ENCODE measurements at places on chromosomes 3 and 15.

DNA sequence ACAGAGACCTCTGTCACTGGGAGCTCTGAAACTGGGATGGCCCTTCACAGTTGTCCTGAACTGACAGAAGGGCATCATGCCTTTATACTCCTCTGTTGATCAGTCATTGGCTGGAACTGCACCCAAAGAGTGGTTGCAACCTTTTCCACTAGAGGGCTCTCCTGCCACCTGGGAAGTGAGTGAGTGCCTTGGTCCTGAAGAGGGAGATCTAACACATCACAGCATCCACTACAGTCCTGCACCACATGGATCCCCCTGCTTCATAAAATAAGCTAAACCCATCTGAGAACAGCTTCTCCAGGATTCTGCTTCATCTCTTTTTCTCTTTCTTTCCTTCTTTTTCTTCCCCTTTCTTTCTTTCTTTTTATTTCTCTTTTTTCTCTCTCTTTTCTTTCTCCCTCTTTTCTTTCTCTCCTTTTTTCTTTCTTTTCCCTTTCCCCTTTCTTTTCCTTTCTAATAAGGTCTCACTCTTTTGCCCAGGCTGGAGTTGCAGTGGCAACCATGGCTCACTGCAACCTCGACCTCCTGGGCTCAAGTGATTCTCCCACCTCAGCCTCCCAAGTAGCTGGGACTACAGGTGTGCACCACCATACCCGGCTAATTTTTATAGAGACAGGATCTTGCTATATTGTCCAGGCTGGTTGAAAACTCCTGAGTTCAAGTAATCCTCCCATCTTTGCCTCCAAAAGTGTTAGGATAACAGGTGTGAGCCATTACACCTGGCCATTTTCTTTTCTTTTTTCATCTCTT lies 42.8 kb upstream of the RAF1 start:
- no peak for DNase-seq

DNA sequence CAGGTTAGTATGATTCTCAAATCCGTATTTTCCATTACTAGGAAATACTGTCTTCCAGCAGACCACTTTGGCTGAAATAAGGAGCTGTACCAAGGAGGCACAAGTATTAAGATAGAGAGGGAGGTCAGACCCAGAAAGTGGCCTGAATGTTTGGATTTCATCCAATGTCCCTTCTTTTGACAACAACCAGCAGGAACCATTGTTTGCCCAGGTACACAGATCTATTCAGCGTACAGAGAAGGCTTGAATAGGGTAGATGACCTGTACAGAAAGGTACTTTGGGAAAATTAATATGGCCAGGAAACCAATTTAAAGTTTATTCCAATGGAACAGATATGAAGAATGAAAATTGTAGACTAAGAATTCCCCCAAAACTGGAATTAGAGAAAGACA lies 12.6 kb downstream of the MTHFS start:
- no peak for DNase-seq

DNA sequence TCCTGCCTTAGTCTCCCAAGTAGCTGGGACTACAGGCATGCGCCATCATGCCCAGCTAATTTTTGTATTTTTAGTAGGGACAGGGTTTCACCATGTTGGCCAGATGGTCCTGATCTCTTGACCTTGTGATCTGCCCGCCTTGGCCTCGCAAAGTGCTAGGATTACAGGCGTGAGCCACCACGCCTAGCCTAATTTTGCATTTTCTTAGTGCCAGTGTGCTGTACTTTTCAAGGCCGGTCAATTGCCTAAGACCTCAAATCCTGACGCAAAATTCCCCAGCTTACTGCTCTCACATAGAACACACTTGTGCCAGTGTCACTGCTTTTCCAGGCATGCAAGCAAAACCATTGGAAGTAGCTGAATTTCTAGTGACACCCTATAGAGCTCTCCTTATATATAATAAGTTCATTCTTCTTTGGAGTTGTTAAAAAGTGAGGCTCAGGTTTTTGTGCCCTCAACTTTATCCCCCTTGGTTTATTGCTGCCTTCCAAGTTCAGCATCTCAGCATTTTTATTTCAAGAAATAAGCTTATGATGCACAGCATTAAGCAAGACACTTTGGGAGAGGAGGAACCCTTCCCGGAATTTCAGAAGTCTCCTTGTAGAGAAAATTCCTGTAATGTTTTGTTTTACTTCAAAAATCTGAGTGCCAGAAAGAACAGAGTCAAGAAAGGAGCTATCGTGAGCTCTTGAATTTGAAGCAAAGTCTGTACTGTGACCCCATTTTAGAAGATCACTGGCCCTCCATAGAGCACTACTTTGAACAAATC lies 93.2 kb downstream of the FILIP1L start:
- no peak for DNase-seq

GRCh38 chr3:64264501-64265109 lies 39.3 kb upstream of the PRICKLE2 start:
- no peak for DNase-seq

DNA sequence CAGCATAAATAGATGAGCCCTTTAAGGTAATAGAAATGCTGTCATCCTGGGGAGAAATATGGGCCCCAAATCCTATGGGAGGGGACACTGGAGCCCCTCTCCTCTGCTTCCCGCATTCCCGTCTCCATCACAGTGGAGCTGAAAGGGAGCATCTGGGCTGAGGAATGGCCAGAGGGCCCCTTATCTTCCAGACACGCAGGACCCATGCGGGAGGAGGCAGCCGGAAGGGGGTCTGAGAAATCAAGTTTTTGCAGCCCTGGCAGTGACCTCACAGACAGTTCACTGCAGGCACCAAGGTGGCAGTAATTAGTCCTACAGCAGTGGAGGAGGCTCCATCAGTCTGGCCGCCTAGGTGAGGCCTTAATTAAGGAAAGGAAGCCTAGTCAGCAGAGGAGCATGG lies 80.2 kb downstream of the RAB11A start:
- DNase-seq, result no peak

GRCh38 chr3:112514527-112515128 lies 15.4 kb upstream of the BTLA start:
- no peak for DNase-seq

DNA sequence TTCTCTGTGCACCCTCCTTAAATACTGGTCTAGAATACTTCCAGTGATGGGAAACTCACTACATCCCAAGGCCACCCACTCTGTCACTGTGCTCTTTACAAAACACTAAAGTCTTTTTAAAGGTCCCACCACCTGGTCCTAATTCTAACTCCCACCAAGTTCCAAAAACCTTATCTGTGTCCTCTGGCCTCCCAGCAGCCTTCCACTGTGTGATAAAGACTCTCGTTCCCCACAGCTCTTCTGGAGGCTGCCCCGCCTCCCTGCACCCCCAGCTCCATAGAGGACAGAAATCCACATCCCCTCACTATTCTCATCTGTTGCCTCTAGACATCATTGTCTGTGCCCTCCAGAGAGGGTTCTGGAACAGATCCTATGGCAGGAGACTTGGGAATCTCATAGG lies 276.4 kb downstream of the FAM43A start:
- no peak for DNase-seq

DNA sequence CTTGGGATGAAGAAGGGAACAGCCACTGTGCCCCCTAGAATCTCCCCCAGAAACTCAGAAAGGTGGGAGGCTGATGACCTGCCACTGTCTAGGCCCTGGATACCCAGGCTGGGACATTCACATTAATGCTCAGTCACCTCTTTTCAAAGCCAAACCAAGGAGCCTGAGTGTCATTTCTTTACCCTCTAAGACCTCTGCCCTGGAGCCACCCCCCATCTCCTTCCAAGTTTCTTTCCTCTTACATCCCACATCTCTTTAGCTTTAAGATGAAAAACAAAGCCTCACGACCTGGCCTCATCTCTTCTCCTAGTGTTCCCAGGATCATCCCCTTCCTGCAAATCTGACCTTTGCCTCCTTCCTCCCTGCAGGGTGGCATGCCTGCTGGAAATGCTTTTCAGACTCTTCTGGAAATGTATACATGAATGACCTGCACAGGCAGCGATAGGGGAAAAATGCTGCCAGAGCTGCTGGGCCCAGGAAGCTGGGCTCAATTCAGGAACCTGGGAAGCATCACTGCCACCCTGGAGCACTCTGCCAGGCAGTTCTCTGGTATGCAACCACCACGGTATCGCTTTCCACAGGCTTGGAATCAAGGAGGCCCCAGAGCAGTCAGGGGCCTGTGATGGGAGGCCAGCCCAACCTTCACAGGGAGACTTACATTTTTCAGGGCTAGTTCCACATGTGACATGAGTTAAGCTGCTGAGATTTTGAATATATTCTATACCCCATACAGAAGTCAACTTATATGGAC lies 67.6 kb downstream of the DAPK2 start:
- DNase-seq, result no peak

DNA sequence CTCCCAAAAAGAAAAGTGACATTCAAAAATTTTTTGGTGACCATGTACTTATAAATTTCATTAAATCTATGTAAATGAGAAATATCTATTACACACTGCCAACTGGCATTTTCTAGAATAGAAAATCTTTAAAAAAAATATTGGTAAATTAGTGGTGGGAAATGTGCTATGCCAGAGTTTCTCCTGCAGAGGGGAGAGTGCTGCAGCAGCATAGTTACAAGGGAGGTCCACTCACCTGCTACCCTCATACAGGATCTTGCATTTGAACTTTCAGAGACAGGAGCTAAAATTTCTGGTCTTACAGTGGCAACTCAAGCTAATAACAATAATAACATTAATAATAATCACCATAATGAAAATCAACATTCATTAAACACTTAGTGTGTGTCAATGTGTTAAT lies 459.6 kb downstream of the NSUN3 start:
- DNase-seq, result no peak

DNA sequence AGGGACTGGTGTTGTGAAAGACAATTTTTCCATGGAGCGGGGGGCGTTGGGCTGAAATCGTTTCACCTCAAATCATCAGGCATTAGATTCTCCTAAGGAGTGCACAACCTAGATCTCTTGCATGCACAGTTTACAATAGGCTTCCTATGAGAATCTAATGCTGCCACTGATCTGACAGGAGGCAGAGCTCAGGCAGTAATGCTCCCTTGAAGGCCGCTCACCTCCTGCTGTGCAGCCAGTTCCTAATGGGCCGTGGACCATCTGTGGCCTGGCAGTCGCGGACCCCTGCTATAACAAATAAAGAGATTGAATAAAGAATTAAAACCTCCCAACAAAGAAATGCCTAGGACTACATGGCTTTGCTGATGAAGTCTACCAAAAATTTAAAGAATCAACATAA lies 25.3 kb upstream of the ANKRD28 start:
- no peak for DNase-seq

DNA sequence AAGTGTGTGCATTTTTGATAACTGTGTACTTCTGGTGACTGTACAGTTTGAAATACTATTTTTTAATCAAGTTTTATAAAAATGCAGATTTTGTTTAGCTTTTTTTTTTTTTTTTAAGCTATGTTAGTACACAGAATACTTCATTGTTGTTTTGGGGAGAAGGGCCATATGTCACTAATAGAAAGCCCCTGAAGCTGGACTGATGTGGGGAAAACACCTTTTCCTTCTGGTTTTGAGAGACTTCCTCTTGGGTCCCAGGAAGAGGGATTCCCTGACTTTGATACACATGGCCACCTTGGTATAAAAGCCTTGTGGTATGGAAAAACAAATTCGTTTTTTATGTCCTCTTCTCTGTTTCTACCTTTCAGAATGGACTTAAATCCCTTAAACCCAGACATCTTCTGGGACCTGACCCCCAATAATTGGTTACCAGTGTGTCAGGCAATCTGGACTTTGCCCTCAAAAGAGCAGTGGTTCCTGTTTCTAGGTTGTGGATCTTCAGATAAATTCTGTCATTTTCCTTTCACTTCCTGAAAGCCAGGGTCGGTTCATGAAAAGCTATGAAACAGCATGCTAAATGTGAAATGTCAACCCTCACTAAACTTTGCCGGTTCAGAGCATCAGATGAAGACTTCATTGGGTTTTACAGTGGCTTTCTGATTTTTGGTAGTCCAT lies 31.1 kb upstream of the BLOC1S6 start:
- no peak for DNase-seq

DNA sequence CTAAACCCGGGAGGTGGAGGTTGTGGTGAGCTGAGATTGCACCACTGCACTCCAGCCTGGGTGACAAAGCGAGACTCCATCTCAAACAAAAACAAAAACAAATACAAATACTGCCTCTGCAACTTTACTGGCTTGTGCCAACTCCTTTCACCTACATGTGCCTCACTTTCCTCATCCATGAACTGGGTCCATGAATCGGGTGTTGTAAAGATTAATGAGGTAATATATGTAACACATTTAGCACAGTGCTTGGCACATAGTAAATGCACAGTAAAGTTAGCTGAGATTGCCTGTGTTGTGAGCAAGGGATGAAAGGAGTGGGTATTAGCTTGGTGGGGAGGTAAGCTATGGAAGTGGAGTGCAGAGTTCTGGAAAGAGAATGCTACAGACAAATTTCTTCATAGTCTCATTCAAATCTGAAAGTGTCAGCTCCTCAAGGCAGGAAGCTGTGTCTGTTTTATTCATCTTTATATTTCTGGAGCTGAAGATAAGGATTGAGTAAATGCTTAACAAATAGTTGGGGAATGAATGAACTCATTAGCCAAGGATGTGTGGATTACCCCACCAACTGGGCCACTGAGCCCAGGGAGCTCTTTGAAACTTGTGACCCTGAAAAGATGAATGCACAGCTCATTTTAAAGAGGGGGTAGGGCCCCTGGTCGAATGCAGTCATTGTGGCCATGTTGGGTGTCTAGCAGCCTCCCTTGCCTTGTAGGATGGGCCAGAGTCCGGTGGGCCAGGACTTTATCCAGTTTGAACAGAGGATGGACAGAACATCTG lies 7.7 kb upstream of the CDCP1 start:
- no peak for DNase-seq

GRCh38 chr3:79326642-79327041 lies 441.2 kb downstream of the ROBO1 start:
- DNase-seq, result no peak

DNA sequence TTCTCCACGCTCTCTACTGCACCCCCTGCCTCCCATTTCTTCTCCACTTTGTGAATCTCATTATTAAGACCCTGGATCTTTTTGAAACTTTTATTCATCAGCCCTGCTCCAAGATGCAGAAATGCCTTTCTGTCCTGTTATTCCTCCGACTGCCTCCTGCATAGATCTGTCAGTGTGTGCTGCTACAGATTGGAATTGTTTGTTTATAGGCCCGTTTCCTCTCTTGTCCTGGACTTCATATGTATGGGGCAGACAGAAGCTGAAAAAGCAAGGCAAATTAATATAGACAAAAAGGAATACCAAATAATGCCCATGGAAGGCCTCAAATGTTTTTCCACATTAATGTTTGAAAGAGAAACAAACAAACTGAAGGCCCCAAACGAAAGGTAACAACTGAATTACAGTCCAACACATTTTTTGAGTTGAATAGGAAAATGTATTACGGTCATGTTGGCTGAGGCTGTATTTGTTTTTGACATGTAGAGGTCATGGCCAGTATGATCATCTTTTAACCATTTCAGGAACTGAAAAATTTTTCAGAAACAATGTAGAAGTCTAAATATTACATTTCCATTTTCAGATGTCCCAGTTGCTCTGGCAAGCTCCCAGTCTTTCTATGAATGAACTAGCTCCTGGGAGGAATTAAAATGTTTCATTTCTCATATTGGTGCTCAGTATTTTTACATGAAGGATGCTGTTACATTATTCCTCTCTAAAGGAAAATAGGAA lies 8.8 kb downstream of the CHST2 start:
- no peak for DNase-seq

All from esophagus squamous epithelium (tissue), 5 donors.